ENCODE measurements at places on chromosomes 11 and 22.

DNA sequence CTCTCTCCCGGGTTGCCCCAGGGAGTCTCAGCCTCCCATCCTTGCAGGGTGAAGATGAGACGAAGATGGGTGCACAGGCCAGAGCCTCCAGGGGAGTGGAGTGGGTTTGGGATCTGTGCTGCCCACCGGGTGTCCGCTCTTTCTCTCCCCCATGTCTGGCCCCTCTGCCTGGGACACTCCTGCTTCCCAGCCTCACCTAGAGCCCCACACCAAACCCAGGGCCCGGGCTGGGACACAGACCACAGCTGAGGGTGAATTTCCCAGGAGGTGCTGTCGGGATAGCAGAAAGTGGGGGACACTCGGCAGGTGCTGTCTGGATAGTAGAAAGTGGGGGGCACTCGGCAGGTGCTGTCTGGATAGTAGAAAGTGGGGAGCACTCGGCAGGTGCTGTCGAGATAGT, 25.0 kb upstream of the KRTAP5-7 start:
- ATAC-seq: no peak

- ATAC-seq: no peak
These were observed 23.9 kb upstream of the ARHGAP20 start for GRCh38 chr11:110736171-110736553.

GRCh38 chr11:105429096-105429910, 180.6 kb upstream of the GRIA4 start:
- no peak for ATAC-seq

GRCh38 chr11:60974726-60975125, 3.2 kb downstream of the CD6 start:
- ATAC-seq: peak; percentile 16

- no peak for ATAC-seq
These were observed 10.0 kb downstream of the RHBDD3 start for GRCh38 chr22:29257751-29258181.

GRCh38 chr11:9253086-9253485, 12.1 kb downstream of the DENND5A start:
- ATAC-seq: no peak

GRCh38 chr22:20459152-20459542, 21.5 kb upstream of the SCARF2 start:
- ATAC-seq: no peak

GRCh38 chr11:133065847-133066485, 466.3 kb downstream of the OPCML start:
- no peak for ATAC-seq
